CD8-positive, alpha-beta memory T cell (primary cell): ENCODE measurements at places on chromosomes 1 and 21. TPM values are rescaled to one million over a fixed set of nuclear protein-coding genes. Genes with fewer than 3 reads are reported as not detected.
A peak's percentile ranks its signal among the peaks of the same experiment; 100 is the strongest.

- peak; percentile 54 for DNase-seq
Observed at GRCh38 chr1:233295237-233295974, at the start of gene PCNX2. Gene PCNX2 (minus strand): TSS chr1:233295725. CDS start chr1:233295478, 247 bp downstream.

DNA sequence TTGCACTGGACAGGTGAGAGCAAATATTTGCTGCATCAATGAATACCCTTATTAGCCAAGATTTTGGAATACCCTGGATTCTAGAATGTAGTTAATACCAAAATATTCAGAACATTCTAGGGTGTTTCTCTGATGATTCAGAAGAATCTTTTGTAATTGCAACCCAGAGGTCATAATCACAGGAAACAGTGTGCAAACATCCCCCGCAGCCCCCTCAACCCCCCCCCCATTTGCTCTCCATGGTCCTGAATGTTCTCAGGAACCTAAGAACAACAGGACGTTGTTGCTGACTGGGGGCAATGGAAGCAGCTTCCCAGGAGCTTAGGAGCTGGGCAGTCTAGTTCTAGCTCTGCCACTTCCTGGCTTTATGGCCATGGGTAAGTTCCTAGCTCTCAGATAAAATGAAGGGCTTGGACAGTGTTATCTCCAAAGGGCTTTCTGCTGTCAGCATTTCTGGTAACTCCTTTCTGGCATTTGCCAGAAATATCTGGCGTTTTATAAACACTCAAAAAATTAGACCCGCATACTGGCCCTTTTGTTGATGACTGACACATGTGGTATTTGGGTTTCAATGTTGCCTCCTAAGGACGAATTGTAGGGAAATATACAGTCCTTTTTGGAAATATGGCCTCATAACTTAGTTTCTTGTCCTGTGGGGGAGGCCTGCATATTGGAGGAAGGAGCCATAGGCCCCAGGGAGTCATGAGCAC, 178.6 kb downstream of the RRAGC start:
- DNase-seq = no peak

DNA sequence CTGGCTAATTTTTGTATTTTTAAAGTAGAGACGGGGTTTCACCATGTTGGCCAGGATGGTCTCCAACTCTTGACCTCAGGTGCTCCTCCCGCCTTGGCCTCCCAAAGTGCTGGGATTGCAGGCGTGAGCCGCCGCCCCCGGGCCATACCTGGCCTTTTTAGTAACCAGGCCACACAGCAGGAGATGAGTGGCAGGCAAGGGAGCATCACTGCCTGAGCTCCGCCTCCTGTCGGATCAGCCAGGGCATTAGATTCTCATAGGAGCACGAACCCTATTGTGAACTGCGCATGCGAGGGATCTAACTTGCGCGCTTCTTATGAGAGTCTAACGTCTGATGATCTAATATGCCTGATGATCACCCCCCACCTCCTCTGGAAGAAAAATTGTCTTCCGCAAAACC, 308.7 kb upstream of the PRMT6 start:
- DNase-seq = no peak

DNA sequence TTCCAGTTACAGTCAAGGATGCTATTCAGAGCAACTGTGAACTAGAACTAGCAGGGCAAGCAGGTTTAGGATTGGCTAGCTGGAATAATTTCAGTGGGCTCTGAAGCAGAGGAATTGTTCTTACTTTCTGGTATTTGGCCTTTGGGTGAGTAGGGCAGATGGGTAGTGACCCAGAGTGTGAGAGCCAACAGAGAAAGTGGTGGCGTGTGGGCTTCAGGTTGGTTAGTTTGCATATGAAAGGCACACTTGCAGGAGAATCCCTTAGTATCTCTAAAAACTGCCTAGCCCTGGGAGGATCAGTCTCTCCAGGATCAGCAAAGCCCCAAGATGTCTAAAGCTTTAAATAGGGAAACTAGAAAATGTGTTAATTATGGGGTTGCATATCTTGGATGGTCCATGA, 67.6 kb upstream of the LRRC8B start:
- DNase-seq = no peak

Gene NCAM2
- polyA plus RNA-seq = not detected

Gene MANEAL
- polyA plus RNA-seq = 4.0 TPM
